ENCODE measurements at places on chromosomes 2 and 18.

GRCh38 chr18:77495982-77496690, 246.5 kb downstream of the GALR1 start:
- DNase-seq, result no peak

GRCh38 chr2:98669675-98670074, 61.3 kb downstream of the MGAT4A start:
- DNase-seq, result no peak

GRCh38 chr2:68225119-68225632, 27.2 kb downstream of the PPP3R1 start:
- no peak for DNase-seq

DNA sequence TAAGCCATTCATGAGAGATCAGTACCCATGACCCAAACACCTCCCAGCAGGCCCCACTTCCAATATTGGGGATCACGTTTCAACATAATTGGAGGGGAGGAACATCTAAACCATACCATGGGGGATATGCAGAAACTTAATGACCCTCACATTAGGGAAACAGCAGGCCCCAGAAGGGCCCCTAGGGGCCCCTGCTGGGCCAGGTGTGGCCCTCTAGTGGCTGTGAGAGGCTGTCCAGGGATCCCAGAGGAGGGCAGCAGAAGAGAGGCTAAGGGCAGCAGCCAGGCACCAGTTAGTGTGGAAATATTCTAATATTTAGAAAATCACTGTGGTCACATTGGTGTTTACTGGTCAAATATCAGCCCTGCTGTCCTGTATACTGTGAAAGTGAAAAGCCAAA, 49.3 kb upstream of the ANKRD44 start:
- DNase-seq, result no peak

- DNase-seq, result no peak
Observed at GRCh38 chr18:43863180-43863579, 585.9 kb upstream of the SYT4 start.

Data from stimulated activated CD8-positive, alpha-beta memory T cell treated with anti-CD3 and anti-CD28 coated beads, Interleukin-15, amount 100 ng/mL, for 24 hours (primary cell).